Amygdala (tissue), 56 donors: ENCODE measurements at places on chromosomes 1 and 21.
A peak's percentile ranks its signal among the peaks of the same experiment; 100 is the strongest.

- no peak for DNase-seq
Measured at GRCh38 chr1:235545292-235545930, 41.2 kb upstream of the B3GALNT2 start.

- DNase-seq, result no peak
Measured at GRCh38 chr1:58293388-58293787, 253.1 kb downstream of the OMA1 start.

DNA sequence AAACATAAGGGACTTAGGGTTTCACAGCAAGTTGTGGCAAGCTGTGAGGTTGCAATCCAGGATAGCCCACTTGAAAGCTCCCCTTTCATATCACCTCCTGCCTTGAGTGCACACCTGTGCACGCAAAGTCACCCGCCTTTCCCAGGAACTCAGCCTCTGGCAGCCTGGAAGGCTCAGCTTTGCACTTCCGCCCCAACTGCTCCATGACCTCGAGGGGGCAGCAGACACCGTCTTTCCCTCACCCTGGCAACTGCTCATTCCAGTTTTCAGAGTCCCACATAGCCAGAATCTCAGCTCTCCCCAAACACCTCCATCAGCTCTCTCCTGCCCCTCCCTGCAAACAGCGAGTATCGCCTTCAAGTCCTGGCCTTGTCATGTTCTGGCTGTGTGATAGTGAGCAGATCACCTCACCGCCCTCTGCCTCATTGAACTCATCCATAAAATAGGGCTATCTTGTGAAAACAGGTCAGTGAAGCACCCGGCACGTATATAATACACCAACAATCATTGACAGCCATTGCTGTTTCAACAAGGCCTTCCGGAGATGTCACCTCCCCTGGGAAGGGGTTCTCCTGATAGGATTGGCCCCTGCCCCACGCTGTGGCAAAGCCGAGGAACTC lies 32.2 kb upstream of the EPB41 start:
- DNase-seq, result peak; percentile 47

- DNase-seq, result no peak
Measured at GRCh38 chr1:14255711-14256110, 342.8 kb upstream of the KAZN start.

GRCh38 chr21:41219498-41220207 lies 51.7 kb downstream of the BACE2 start:
- DNase-seq, result no peak

DNA sequence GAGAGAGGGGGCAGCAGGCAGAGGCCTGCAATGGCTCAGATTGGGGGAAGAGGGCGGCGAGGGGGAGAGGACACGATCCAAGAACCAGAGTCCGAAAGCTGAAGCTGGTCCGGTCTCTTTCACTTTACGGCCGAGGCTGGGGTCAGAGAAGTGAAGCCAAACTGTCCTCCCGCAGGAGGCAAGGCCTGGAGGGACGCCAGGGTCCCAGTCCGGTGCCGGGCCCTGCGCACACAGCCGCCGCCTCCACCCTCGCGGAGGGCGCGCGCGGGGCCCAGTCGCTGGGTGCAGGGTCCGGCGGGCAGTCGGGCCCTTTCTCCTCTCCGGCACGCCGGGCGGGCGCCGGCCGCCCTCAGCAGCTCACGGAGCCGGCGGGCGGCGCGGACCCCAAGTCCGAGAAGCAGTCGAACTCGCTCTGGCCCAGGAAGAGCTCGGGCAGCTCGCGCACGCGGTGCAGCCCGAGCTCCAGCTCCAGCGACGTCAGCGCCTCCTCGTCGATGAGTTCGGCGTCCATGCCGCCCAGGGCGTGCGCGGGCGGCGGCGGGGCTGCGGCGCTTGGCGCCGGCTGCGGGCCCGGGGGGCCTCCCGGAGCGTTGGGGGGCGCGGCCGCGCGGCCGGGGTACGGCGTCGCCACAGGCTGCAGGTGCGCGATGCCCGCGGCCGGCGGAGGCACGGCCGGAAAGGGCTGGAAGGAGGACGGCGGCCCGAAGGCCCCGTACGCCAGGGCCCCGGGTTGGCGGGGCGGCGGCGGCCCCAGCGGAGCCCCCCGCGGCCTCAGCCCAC lies 749 bp downstream of the CITED4 start:
- no peak for DNase-seq

DNA sequence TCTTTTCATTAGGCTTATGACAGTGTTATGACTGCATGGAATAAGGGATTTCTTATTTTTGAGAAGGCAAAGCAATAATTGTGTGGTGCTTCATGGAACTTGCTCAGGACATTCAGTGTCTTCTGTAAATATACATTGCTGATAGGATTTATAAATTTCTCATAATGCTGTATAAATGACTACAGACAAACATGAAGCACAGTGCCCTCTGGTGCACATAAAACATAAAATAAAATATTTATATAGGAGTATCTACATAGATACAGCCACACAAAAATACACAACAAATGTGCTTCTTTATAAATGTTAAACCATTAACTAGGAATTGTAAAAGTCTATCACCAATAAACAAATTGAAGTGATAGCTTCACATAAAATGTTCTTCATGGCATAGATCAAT lies 24.1 kb downstream of the BRINP3 start:
- DNase-seq, result no peak

GRCh38 chr1:180954005-180954800 lies 41.5 kb downstream of the KIAA1614 start:
- DNase-seq, result peak; percentile 69

DNA sequence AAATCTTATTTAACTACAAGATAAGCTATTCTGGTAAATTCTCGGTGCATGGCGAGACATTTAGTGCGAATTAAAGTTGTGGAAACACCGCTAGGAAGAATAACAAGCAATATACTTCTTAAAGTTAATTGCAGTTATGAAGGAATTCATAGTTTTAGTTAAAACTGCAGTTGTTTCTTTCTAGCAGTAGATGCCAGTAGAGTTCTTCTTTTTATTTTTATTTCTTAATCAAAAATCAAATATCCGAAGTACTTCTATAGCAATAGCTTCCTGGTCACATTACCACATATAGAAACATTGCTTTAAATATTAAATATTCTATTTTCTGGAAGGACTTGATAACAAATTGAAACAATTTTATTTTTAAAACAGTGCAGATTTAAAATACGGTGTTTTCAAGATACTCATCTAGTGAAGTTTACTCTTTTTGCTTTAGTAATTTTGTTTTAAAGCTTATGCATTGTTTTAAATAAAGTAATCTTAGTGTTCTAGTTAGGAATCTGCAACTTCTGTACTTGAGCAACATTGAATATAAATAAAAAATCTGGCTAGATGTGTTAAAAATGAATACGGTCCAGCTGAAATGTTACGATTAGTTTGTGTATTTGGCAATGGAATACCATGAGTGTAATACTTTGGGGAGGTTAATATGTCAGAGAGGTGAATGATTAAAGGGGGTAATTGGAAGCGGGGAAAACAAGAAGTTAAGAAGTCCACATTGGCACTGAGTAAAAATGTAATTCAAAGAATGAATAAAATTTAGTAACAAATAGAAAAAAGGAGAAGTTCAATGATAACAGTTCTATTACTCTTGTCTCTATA lies 2.7 kb upstream of the PRKACB start:
- DNase-seq, result no peak

- DNase-seq, result peak; percentile 71
Measured at GRCh38 chr1:68111519-68112436, 61.4 kb upstream of the DIRAS3 start.

GRCh38 chr1:165686971-165687433 lies 11.4 kb downstream of the ALDH9A1 start:
- DNase-seq, result no peak
